ENCODE measurements at places on chromosomes 11 and 22.

DNA sequence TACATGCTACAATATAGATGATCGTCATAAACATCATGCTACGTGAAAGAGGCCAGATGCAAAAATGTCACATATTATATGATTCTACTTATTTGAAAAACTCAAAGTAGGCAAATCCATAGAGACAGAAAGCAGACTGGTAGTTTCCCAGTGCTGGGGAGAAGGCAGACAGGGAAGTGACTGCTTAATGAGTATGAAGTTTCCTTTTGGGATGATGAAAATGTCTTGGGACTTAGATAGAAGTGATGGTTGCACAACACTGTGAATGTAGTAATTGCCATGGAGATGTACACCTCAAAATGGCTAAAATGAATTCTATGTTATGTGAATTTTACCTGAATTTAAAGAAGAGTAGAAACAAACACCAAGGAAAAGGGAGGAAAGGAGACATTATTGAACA lies 45.2 kb upstream of the EHF start:
- no peak for DNase-seq

DNA sequence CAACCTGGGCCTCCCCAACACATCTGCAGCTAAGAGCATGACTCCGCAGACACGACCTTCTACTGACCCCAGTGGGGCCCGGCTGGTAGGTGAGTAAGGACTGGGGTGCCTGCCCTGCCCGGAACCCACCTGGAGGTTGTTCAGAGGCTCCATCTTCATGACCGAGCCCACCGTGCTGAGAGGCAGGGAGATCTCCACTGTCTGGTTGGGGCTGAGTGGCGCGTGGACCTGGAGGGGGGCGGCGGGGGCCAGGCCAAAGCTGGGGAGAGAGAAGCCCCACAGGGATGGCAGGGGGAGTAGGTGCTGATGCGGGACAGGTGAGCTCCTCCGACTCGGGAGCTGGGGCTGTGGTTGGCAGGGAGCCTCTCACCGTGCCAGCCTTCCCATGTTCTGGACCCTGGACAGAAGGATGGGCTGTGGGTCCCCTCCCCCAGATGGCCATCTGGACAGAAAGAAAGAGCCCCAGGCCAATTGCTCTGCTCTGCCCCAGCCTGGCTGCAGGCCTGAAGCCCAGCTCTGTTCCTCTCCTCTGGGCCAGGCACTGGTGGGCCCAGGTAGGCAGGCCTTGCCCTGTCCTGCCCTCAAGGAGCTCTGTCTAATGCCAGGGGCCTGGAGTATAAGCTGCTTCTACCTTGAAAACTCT lies 16.3 kb upstream of the RASL10A start:
- no peak for DNase-seq

- no peak for DNase-seq
These were observed 10.8 kb upstream of the E2F8 start for GRCh38 chr11:19251577-19251976.

DNA sequence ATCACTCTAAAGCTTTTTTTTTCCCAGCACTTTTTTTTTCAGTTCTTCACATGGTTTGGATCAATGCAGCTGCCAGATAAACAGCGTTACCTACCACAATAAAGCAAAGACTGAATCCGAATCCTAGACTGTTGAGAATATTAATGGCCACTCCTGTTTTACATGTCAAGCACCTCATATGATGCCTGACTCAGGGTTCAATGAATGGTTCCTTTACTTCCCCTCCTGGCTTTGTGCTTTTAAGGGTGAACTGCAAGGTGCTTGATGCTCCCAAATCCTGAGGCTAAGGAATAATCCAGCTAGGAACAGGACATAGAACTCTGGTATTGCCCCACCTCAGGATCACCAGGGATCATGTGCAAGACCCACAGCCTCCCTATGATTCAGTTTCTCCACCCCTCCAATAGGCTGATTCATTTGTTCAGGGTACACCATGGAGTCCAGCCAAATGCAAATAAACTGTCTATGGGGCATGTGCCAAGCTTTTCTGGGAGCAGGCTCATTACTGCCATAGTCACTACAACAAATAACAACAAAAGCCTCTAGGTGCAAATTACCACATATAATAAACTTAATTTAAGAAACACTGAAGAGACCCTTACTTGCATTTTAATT lies 104.3 kb downstream of the GAB2 start:
- no peak for DNase-seq

DNA sequence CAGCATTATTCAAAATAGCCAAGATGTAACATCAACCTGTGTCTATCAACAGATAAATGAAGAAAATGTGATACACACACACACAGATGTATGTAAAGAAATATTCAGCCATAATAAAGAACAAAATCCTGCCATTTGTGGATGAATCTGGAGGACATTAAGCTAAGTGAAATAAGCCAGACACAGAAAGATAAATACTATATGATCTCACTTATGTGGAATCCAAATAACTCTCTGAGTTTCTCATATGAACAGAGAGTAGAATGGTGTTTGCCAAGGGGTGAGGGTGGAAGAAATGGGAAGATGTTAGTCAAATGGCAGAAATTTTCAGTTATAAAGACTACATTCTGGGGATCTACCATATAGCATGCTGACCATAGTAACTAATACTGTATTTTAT lies 224.2 kb downstream of the GUCY1A2 start:
- DNase-seq, result no peak

GRCh38 chr11:128625326-128625725 lies 38.0 kb upstream of the ETS1 start:
- no peak for DNase-seq

DNA sequence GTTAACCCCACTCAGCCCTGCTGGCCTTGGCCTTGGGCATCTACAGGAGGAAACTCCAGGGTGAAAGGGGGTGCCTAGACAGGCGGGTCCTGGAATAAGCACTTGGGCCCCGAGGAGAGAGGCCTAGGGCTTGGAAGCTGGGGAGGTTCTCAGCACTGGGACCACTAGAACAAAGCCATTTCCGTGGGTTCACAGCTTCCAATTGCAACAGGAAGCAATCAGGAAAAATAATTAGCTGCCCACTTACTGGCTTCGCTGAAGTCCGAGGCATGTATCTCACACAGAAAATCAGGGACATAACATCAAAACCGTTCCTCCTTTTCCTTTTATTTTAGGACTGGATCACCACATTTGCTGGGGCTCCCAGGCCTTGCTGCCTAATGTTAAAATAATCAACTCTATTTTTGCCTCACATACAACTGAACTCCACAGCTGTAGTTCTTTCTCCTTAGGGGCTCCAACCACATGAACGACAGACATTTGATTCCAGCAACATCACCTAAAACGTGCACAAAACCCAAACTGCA lies 161.1 kb upstream of the GRK3 start:
- no peak for DNase-seq

DNA sequence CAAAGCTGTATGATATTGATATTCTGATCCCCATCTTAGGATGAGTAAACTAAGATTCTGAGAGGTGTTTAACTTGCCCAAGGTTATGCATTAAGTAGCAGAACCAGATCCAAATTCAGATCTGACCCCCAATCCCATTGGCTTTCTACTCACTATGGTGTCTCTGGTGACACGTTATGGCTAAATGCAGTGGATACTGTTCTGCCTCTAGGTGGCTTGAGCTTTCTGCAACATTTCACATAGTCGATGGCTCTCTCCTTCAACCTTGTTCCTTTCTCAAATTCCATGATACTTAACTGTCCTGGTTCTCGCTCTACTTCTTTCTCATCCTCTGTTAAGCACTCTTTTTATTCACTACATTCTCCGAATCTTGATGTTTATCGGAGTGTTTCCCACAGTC lies 9.4 kb downstream of the C11orf97 start:
- no peak for DNase-seq

GRCh38 chr11:77799338-77799737 lies 21.2 kb downstream of the RSF1 start:
- DNase-seq, result no peak

DNA sequence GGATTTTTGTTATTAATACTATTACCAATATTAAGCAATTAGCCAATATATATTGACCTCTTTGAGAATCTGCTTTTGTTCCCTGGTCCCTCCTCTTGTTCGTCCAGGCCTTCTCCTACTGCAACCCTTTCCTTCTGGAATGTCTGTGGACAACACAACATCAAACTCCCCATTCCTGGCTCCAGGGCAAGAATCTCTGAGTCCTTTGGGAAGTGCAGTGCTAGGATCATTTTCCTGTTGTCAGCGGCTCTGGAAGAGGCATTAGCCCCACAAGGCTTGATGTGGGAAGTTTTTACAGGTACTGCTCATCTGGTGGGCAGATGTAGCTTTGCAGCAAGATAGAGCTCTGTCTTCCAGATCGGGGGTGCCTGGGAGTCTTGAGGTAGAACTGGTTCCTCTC lies 74.3 kb downstream of the RPUSD4 start:
- no peak for DNase-seq

DNA sequence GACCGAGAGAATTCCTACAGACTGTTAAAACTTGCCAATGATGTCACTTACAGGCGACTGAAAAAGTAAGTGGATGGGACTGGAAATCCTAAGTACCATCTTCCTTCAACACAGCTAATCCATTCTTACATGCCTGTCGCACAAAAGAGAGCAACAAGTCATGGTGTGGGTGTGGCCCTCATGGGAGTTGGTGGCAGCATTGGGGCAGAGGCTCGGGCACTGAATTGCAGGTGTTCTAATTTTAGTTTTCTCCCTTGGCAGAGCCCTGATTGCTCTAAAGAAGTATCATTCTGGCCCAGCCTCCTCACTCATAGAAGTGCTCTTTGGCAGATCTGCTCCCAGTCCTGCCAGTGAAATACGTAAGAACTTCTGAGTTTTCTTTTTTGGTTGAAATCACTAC lies 4.6 kb downstream of the IGHMBP2 start:
- no peak for DNase-seq
